ENCODE measurements at places on chromosomes 2 and 18. TPM values are rescaled to one million over a fixed set of nuclear protein-coding genes. Genes with fewer than 3 reads are reported as not detected.

- no peak for DNase-seq
Measured at GRCh38 chr2:964562-964961, 13.9 kb downstream of the SNTG2 start.

DNA sequence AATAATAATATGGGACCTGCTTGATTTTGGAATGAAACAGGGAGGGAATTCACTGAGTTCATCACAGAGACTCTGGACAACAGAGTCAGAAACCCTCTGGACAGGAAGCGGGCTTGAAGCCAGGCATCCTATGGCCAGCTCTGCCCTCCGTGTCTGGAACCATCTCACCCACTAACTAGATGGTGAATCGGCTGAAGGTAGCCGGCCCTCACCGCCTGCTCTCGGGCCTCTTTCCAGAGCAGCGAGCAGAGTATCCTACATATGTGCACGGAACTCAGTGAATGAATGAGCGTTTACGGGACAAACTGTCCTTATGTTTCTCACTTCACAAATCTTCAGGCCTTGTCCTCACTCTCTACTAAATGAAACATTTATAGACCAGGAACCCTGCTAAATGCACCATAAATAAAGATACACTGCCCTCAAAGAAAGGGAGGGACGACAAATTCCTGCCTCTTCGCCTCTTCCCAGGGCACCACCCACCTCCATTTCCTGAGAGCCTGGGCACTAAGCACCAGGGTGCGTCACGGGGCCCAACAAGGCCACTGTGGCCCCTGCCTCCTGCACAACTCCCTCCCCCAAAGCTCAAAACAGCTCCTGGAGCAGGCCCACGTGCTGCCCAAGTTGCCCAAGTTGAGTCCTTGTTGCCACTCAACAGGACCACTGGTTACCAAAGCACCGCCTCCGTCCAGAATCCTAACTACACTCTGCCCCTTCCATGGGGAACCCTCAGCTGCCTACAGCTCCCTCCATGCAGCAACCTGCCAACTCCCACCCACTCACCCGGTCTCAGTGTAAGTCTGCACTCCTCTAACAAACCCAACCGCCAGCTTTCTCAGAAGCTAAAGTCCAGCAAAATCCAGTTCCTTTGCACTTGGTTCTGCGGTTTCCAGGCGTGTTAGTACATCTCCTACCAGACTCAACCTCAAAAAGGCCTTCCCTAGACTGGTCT lies 1.7 kb downstream of the TBC1D8 start:
- peak; percentile 70 for DNase-seq

GRCh38 chr2:9145109-9145751 lies 61.4 kb upstream of the ASAP2 start:
- DNase-seq: peak; percentile 81

DNA sequence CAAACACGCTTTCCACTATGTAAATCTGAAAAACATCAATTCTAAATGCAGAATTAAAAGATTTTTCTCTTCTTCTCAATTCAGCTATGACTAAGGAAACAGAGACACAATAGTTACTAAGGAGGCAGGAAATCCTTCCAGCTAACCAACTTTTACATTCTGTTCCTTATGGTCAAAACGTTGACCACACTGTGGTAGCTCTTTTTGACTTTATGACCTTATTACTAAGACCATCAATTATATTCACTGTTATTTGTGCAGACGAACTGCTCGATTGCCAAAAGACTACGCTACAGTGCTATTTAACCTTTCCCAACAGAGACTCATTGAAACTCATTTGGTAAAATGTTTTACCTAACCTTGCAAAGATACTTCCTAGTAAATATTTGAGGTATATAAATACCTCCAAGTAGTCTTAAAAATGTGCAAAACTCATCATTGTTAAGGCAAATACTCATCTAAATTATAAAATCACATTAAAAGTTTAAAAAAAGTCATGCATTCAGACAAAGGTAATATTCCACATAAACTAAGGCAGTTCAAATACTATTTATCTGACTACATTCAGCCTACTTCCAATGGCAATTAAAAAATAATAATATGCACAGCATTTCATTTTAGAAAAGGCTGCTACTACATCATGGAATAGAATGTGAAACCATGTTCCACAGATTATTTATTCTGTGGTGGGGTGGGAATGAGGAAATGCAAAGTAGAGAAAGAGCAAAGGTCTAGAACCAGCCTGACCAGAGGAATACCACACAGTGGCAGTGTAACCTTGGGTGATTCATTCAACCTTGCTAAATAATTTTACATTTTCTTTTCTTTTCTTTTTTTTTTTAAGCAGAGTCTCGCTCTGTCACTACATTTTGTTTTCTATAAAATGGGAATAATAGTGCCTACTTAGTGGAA lies 139.9 kb downstream of the THADA start:
- DNase-seq: no peak

INHBB gene
- total RNA-seq: 9.9 TPM

RPRM gene
- total RNA-seq: 0.93 TPM

- DNase-seq: no peak
Measured at GRCh38 chr2:196268538-196269338, 97.4 kb upstream of the STK17B start.

GRCh38 chr18:59910967-59911366 lies 11.2 kb downstream of the PMAIP1 start:
- DNase-seq: no peak

DNA sequence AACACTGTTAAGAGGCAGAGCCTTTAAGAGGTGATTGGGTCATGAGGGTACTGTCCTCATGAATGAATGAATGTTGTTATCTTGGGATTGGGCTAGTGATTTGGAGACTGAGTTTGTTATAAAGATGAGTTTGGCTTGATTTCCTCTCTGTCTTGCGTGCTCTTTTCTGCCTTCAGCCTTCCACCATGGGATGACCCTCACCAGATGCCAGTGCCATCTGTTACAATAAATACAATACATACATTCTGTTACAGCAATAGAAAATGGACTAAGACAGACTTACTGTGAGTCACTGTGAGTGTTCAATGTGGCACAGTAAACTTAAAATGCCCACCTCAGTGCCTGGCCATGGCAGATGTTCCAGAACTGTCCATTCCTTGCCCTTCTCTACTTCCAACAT lies 95.0 kb upstream of the ZFP36L2 start:
- DNase-seq: no peak

- no peak for DNase-seq
Measured at GRCh38 chr2:211495339-211495738, 938.9 kb downstream of the CPS1 start.

GRCh38 chr2:100666996-100667395 lies 104.2 kb downstream of the PDCL3 start:
- DNase-seq: no peak

SH3RF3 gene
- 14.1 TPM for total RNA-seq

DNA sequence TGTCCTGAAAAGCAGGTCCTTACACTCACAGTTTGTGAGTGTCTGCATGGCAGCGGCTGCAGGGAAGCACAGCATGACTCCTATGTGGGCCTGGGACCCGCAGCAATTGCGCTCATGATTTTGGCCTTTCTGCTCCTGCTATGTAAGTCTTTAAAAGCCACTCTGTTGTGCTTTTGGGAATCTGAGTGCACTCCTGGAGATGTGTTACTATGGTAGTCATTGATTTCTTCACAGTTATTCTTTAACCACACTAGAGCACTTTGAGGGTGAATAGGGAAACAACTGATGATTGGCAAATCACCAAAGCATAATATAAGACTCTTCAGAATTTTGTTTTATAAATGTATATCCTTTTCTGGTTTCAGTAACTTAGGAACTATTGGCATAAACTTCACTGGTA lies 40.9 kb downstream of the DSG2 start:
- DNase-seq: no peak

DNA sequence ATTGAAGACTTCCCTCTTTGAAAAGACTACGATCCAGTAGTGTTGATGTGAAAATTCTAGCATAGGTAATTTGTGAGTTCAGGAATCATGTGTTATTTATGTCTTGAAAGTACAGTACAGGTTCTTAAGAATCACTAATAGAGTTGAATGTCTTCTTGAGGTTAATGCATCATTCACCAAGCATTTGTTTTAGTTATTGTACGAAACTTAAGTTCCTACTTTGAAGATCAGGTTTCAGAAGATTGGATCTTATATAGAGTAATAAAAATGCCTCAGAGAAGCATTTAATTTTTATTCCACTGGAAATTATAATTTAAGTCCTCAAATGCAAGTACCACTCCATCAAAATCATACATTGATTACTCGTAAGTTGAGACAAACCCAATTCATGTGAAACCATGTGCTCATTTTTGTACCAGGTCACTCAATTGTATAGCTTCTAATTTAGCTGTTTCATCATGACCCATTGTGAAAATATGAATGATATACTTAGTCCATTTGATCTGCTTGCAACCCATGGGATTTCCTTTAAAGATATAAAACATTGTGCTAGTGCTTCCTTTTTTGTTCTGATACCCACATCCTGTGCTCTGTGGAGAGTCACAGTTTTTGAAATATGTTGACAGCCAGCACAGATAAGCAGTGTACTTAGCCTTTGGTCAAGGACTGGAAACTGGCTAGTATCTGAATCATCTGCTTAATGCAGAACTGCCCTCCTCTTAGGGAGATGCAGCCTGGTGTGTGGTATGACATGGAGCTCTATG lies 22.5 kb upstream of the RAB27B start:
- no peak for DNase-seq

DNA sequence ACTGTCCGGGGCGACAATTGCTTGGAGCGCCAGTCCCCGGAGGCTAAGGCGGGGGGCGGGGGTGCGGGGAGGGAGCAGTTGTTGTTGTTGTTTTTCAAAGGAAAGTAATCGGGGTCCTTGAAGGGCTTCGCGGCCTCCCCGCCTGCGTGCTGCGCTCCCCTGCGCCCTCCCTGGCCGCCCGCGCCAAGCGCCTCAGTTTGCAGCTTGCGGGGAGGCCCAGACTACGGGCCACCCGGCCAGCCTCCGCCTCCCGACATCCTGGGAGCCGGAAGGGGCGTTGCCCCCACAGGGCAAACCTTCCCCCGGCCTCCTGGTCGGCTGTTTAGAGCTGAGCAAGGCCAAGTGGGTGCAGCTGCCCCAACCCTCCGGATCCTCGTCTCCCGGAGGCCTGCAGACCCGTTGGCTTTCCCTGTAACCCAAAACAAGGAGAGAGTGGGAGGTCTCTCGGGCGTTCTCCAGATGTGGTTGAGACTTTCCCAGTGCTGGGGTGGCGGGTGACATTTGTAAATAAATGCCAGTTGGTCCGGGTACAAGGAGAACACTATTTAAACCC lies 3.7 kb upstream of the SIX3 start:
- no peak for DNase-seq

DNA sequence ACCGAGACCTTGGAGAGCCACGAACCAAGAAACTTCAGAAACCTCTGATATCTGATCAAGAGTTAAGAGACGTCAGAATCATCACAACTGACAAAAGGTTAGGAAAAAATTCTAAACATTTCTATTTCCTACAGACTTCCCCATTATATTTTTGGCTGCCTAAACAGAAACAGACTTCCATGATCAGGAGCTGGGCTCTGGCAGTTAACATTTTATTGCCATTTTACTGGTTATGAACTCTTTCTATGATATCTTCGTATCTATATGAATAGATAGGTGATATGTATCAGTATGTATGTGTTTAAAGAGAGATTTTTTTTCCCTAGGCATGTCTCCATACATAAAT lies 31.1 kb upstream of the PPP1R1C start:
- no peak for DNase-seq

GRCh38 chr2:1891147-1891546 lies 146.8 kb upstream of the PXDN start:
- DNase-seq: peak; percentile 73

- DNase-seq: no peak
Measured at GRCh38 chr2:223856584-223856983, 19.2 kb upstream of the AP1S3 start.

GRCh38 chr2:237754626-237755248 lies 43.8 kb upstream of the RBM44 start:
- peak; percentile 64 for DNase-seq

DNA sequence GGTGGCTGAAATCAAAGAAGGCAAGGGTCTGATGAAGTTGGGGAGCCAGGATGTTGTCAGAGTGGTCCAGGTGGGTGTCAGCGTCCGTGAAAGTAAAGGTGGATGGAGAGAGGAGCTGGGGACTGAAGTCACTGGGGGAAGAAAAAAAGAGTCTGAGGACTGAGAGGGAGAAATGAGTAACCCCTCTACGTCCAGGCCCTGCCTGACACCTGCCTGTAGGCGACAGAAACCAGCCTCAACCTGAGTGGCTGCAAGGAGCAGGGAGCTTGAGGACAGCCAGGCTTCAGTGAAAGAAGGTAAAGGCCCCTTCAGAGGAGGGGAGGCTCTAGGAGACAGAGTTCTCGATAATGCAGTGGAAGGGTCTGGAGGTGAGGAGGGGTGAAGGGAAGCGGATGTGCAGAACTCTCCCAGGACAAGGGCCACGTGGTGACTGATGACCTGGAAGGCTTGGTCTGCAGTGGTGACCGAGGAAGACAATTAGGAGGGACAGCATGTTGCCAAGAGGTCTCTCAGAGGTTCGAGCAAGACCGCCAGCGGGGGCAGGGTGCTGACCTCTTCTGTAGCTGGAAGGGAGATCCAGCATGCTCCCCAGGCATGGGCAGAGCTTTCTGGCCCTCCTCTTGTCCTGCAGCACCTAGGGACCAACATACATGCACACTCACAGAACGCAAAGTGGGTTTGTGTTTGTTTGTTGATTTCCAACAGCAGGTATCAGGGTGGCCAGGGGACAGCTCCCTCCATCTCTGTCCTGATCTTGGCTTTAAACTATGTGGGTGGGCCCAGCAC lies 86.6 kb upstream of the TMEM247 start:
- no peak for DNase-seq

- DNase-seq: no peak
Measured at GRCh38 chr2:119649364-119649917, 29.6 kb upstream of the TMEM177 start.

SKA1 gene
- total RNA-seq: 0.24 TPM

SLC23A3 gene
- total RNA-seq: 0.71 TPM

DNA sequence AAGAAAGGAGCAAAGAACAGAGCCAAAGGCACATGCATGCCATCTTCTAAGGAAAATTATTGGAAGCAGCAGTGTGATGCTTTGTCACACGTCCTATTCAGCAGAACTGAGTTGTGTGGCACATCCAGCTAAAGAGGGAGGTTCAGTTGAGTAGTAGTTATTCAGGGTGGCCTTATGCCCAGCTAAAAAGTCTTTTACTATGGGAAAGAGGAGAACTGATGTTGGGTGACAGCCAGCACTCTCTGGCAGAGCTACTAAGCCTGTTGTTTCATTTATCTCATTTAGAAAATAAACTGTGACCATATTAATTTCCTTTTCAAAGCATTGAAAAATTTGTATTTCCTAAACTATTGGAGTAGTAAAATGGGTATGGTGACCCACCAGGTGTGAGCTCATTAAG lies 18.5 kb downstream of the ITGA6 start:
- DNase-seq: no peak

GRCh38 chr2:3264010-3264744 lies 113.4 kb downstream of the EIPR1 start:
- DNase-seq: peak; percentile 66

Data from posterior vena cava (tissue), 2 donors.